ENCODE measurements at places on chromosomes 1 and 21. TPM values are rescaled to one million over a fixed set of nuclear protein-coding genes. Genes with fewer than 3 reads are reported as not detected.

DNA sequence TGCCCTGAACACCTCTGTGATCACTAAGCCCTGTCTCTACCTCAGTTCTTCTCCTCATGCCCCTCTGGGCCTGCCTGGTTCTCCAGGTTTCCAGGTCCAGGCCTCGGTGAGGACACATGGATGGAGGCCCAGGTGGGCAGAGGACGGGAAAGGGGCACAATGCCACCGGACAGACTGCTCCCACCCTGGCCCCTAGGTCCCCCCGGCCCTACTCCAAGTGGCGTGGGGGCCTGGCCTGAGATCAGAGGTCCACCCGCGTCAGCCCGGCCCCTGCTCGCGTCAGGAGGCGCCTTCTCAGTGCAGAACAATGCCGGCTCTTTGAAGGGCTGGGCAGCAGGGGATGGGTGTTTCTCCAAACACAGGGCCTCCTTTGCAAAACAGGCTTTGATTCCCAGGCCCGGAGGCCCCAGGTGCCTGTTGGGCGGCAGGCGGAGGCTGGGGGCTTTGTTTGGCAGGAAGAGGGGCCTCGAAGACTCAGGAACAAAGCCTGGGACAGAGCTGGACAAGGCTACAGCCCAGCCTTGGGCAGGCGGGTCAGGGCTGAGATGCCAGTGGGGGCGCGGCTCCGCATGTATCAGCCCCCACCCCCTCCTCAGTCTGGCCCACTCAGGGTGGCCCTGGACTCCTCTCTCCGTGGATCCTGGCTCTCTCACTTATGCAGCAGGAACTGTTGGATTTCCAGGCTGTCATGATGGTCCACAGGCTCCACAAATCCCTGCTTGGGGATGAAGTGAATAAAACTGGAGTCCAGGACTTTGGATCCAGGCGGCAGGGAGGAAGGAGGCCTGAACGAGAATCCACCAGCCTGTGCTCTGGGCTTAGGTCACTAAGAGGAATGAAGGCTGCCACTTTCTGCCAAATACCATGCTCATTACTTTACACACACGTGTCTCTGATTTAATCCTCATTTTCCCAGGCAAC, 77.4 kb upstream of the SLC2A1 start:
- DNase-seq = peak; percentile 66

- DNase-seq = peak; percentile 39
These were observed 7.8 kb downstream of the F11R start for GRCh38 chr1:161013131-161013487.

DNA sequence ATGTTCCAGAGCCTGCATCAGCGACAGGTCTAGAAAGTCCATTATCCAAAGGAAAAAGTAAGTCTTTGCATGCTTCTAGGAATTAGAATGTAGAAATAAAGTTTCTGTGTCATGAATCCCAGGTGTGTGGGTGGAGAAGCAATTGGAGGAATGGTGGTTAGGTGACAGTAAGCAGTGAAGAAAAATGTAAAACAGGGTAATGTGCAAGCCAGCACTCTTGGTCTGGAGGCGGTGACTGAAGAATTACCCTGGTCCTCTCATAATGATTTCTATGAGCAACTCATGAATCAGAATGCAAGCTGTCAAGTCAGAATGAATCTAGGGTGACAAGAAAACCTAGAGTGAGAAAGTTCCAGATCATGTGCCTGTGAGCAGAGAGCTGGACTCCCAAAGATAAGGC, 33.6 kb downstream of the PLPPR4 start:
- DNase-seq = no peak

- no peak for DNase-seq
These were observed 49.5 kb upstream of the PKN2 start for GRCh38 chr1:88634538-88634937.

- DNase-seq = peak; percentile 10
These were observed 36.3 kb upstream of the SUCO start for GRCh38 chr1:172496678-172497077.

GRCh38 chr1:91398291-91398690, 6.3 kb downstream of the HFM1 start:
- no peak for DNase-seq

The PAPPA2 gene
- 7.0 TPM for total RNA-seq

The CD1E gene
- total RNA-seq = not detected

The ADORA3 gene
- total RNA-seq = not detected

The ATAD3C gene
- total RNA-seq = not detected

Data from GM23248 (cell line).